Left forelimb (tissue), 1 donor: ENCODE measurements at places on chromosomes 13 and 19.

DNA sequence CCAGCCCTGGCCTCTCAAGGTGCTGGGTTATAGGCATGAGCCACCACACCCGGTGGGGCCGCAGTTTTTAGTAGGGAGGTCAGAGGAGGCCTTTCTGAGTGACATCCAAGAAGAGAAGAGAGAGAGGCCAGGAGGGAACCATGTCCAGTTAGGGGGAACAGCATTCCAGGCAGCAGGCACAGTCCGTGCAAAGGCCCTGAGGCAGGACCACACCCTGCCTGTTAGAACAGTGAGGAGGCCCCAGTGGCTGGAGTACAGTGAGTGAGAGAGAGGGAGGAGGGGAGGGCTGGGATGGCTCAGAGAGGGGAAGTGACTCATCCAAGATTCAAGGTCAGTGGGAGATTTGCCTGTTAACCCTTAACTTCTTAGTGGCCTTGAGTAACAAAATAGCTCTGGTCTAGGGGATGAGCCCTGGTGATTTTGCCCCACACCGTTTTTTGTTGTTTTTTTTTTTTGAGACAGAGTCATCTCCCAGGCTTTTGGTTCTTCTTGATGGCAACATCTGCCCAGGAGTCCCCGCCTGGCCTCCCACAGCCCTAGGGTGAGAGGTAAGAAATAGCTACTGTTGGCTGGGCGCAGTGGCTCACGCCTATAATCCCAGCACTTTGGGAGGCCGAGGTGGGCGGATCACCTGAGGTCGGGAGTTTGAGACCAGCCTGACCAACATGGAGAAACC lies 2.7 kb upstream of the PLIN3 start:
- DNase-seq = no peak

DNA sequence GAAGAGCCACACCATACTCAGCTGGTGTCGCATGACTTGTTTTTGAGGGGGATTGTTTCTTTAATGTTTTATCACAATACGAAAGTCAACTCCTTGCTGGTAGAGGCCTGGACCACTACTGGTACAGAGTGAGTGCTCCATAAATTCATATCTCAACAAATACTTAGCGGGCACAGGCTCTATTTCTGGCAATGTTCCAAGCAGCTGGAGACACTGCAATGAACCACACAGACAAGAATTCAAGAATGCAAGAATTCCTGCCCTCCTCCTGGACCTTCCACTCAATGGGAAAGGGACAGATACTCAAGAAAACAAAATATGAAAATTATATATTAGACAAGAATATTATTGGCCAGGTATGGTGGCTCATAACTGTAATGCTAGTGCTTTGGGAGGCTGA lies 5.1 kb upstream of the FXYD5 start:
- DNase-seq = no peak

- no peak for DNase-seq
Measured at GRCh38 chr13:80527400-80527799, 186.5 kb upstream of the SPRY2 start.

DNA sequence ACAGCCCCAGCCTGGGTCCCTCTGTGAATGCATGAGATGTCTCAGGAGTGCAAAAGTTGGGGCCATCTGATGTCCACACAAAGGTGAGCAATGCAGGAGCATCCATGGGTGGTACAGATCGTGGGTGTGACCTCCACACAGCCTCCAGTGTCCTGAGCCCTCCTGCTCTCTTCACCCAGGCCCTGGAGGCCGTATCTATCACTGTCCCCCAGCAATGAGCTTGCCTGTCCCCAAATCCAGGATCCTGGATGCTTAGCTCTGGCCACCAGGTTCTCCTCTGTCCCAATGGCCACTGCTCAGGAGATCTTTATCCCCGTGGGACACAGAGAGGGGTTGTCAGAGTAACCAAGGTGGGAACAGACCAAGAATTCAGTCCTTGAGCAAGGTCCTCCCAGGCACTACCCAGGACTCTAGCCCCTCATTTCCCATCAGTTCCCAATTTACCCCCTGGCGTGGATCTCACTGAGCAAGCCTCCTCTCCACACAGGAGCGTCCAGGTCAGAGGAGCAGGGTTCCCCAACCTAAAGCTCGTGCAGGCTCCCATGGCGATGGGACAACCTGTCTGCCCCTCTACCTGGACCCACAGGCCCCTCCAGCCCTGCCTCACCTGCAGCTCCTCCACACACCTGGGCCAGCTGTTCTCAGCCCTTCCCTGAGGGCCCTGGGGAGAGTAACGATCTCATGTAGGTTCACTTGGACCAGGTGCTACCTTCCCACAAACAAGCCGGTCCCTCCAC lies 11.3 kb downstream of the CEACAM21 start:
- DNase-seq = no peak
